ENCODE measurements at places on chromosomes 13 and 19.
A peak's percentile ranks its signal among the peaks of the same experiment; 100 is the strongest.

- DNase-seq, result peak; percentile 13
These were observed 1395.8 kb downstream of the SLITRK5 start for GRCh38 chr13:89066868-89067466.

DNA sequence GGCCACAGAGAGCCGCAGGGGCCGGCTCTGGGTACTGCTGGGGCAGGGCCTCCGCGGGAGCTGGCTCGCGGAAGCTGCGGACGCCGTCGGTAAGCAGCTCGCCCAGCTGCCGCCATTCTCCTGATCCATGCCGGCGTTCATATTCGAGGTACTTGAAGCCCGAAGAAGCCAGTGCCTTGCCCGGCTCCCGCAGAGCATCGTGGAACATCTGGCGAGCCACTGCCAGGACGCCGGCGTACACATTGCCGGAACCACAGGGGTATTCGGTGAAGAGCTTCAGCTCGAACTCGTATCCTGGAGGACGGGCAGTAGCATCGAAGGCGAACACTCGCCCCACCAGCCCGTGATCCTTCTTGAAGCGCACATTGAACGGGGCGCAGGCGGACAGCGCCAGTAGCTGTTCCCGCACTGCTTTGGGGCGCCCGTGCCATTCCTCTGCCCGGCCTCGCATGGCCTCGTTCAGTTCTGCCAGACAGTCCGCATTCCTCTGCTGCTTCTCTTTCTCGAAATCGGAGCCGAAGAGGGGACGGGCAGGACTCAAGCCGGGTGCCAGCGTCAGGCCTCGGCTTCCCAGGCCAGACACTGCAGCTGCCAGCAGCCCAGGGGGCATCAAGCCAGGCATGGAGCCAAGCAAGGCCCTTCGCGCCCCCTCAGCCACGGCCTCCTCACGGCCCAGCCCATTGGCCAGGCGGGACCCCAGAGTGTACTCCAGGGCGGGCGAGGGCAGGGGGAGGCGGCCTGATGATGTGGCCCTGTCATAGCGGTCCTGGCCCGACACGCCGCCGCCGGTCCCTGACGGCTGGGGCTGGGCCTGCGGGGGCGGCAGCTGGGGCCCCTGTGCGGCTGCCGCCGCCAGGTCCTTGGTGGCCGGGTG is 1.0 kb downstream of the IRF2BP1 start:
- no peak for DNase-seq

GRCh38 chr19:19321141-19321577 is 530 bp downstream of the MAU2 start:
- DNase-seq, result no peak

- no peak for DNase-seq
These were observed 23.3 kb downstream of the ZBTB7A start for GRCh38 chr19:4043401-4043800.

DNA sequence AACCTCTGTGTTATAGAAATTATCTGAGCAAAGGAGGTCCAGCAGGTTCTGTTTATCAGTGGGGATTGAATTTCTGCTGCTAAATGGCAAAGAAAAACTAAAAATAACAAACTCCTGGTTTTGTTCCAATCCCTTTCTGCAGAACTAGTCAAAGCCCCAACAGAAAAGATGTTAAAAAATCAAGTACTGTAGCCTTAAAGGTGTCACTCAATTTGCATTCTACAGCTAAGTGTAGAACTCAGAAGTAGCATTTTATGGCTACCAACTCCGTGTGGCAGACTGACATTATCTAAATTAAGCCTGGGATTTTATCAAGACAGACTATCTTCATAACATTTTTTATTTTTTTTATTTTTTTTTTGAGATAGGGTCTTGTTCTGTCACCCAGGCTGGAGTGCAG is 91.5 kb upstream of the SLC15A1 start:
- no peak for DNase-seq

- no peak for DNase-seq
These were observed 264.1 kb downstream of the NALCN start for GRCh38 chr13:101152184-101152583.

GRCh38 chr13:42076309-42076713 is 27.9 kb downstream of the DGKH start:
- no peak for DNase-seq

DNA sequence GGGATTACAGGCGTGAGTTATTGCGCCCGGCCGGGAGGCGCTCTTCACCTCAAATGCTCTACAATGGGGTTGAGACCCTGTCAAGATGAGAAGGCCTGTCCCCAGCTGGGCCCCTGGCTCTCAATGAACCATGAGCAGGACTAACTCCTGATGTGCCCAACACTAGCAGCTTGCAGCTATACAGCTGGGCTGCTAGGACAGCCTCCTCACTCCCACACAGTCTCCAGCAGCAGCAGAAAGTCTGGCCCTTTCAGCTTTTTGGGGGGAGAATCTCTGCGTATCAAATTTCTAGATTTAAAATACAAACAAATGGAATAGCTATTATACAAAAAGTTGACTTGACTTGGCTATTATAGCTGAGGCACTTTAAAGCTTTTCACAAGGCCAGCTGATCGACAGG is 30.2 kb downstream of the TMTC4 start:
- DNase-seq, result no peak

- no peak for DNase-seq
These were observed 49.1 kb downstream of the TBC1D4 start for GRCh38 chr13:75432811-75433244.

GRCh38 chr13:76440568-76440967 is 445.6 kb downstream of the KCTD12 start:
- no peak for DNase-seq

GRCh38 chr13:41059456-41060081 is 1.7 kb upstream of the WBP4 start:
- DNase-seq, result no peak

DNA sequence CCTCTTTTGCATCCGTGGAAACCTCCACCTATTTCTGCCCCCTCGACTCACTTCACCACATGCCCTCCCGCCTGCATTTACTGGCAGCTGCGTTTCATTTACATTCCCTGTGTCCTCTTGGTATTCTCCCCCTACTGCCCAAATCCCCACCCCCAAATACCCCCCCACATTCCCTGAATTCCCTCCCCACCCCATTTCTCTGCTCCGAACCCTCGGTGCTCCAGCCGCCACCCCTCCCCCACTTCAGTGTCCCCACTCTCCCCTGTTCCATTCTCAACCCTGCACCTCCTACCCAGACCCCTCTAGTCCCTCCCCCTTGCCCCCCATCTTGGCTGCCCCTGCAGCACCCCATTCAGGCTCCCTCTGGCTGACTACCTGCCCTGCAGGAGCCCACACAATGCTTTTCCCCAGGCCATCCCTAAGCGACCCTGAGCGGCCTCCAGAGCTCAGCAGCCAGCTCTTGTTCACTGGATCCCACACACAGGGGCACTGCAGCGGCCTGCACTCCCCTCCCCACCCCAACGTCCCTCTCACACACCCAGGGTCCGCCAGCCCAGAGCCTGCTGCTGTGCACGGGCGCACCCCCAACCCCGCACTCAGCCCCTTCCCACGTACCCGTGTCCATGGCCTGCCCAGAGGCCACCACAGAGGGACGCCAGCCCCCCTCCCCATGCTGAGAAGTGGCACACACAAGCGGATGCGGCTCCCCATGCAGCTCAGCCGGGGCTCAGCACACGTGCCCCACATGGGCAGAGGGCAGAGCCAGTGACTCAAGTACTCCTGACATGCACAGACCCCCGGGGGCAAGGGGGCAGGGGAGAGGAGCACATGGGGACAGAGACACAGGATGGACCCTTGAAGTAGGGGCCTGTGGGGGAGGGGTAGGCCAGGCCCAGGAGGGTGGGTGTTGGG is 26.3 kb downstream of the SHANK1 start:
- no peak for DNase-seq

DNA sequence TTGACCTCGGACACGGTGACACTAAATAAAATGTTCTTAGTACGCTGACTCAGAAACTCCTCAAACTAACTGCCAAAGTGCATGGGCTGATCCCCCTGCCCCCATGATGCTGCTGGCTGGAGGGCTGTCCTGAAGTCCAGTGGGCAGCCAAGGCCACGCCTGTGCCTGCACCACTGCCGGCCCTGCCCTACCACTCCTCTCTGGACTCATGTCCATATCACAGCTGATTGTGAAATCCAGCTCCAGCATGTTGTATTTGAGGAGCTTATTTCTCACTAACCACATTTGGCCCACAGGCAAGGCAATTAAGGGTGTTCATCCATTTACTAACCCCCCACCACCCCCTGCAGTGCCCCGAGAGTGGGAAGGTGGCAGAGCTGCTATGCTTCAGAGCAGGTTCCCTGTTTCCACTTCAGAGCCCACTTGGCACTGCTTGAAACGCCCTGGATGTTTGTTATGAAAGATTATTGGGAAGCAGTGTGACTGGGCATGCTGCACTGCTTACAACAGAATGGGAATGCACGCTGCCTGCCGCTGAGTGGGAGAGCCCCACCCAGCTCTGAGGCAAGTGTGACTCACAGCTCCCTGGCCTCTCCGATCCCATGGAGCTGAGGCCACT is 114.0 kb downstream of the UQCRFS1 start:
- no peak for DNase-seq

- DNase-seq, result no peak
These were observed 3.2 kb upstream of the LGALS13 start for GRCh38 chr19:39599116-39599515.

DNA sequence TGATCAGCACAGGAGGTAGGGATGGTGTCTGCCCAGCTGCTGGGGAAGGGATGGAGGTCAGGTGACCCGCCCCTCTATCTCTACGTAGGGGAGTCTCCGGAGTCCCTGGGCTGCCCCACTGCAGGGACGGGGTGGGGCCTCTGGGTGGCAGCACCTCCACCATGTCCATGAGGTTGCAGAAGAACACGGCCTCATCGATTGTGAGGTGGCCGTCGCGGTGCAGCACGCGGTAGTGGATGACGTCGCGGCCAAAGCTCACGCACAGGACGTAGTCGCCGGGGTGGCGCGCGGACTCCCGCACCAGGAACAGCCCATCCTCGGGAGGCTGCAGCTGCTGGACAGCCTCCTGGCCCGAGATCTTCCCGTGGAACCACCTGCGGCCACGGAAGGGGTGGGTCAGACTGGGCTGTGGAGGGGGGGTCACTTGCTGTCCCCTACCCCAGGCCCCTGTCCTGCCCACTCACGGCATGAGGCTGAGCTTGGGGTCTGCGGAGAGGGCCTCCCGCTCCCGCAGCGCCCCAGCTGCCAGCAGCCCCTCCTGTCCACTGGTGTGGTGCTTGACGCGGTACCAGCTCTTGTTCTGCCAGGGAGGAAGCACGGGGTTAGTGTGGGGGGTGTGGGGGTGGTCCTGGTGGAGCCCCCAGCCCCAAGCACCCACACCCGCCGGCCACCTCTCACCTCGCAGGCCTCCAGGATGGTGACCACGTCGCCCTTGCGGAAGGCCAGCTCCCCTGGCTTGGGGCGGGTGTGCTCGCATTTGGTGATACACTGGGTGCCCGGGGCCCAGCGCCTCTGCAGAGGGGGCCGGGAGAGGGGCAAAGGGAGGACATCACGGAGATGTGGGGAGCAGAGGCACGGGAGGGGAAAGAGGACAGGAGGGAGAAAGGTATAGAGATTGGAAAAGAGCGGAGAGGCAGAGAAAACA is 2.3 kb downstream of the MATK start:
- peak; percentile 44 for DNase-seq

DNA sequence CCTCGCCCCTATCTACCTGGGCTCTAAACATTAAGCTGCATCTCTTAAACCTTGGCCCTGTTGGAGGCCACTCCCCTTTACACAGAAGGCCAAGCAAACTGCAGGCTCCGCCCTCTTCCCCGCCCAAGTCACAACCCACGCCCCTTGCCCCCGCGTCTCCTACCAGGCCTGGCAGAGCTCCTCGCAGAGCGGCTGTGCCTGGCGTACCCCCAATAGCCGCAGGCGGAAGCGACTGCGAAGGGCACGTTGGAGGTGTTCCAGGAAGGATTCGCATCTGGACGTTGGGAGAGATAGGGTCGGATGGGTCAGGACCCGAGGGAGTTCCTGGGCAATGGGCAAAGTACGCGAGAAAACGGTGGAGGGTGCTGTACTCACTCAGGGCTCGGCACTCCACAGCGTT is 5.9 kb downstream of the RTBDN start:
- DNase-seq, result no peak

GRCh38 chr13:112208656-112209055 is 141.7 kb downstream of the SOX1 start:
- no peak for DNase-seq

DNA sequence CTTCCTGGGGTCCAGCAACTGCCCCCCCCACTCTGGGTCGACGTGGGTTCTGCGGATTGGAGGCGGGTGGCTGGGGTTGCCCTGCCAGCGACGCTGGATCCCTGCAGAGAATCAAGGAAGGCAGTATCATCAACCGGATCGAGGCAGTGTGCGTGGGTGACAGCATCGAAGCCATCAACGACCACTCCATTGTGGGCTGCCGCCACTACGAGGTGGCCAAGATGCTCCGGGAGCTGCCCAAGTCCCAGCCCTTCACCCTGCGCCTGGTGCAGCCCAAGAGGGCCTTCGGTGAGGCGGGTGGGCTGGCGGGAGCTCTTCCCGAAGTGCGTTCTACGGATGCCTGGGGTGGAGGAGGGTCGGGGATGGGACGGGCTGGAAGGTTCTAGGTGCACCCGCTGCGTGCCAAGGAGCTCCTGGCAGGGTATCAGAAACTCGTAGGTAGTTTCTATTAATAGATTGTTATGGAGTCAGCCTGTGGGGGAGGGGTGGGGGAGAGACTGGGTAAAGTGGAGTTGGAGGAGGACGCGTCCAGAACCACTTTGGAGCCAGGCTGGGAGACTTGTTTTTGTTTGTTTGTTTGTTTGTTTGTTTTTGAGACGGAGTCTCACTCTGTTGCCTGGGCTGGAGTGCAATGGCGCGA is 1.5 kb downstream of the GIPC3 start:
- DNase-seq, result no peak

DNA sequence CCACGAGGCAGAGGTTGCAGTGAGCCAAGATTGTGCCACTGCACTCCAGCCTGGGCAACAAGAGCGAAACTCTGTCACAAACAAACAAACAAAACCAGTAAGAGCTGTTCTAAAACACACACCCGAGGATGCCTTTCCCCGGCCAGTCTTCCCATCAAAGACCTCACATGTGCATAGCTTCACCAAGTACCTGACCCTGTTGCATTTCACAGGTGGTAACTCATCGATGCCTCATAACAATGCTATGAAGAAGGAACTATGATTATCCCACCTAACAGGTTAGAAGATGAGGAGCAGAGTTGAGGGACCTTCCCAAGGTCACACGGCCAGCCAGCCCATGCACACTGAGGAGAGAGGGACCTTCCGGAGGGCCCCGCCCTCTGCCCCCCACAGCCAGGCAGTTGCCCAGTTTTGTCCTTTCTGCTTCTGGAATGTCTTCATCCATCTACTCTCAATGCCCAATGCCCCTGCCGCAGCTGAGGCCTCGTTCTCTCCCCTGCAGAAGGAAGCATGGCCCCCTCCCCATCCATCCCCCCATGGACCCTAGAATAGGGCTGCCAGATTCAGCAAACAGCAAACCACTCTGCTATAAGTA is 16.8 kb upstream of the LENG8 start:
- no peak for DNase-seq
